Tongue (tissue), 3 donors: ENCODE measurements at places on chromosomes 6 and 20.

DNA sequence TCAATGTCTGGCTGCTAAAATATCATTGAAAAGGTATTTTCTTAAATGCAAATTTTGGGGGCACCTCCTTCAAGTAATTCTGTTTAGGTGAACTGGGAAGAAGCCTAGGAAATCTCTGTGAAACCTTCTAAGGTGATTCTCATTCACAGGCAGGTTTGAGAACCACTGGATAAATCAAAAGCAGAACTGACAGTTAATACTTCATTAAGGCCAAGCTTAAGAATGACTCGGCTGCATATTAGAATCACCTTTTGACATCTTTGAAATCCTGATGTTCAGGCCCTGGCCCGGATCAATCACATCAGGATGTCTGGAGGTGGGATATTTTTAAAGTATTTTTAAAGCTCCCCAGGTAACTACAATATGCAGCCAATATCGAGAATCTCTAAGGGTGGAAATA is 50.6 kb downstream of the FKBP1C start:
- DNase-seq = no peak

GRCh38 chr6:63352069-63352543 is 32.3 kb upstream of the LGSN start:
- DNase-seq = peak; percentile 26

GRCh38 chr6:170027647-170028043 is 263.2 kb downstream of the DLL1 start:
- no peak for DNase-seq

DNA sequence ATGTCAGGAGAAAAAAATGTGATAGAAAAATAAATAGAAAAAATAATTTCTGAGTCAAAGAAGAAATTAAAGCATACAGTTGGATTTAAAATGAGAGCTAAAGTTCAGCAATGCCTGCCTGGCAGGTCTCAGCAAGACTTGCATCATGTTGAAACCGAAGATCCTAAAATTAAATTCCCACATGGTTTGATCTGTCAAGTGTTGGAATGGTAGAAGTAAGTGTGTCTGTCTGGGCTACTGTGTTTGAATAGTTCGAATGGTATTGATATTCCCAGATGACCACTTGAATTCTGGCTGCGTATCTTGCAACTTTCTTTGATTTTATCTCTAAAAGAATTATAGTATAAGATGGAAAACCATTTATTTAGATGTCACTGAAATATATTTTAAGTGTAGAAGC is 1349.6 kb downstream of the EPHA7 start:
- DNase-seq = peak; percentile 18

DNA sequence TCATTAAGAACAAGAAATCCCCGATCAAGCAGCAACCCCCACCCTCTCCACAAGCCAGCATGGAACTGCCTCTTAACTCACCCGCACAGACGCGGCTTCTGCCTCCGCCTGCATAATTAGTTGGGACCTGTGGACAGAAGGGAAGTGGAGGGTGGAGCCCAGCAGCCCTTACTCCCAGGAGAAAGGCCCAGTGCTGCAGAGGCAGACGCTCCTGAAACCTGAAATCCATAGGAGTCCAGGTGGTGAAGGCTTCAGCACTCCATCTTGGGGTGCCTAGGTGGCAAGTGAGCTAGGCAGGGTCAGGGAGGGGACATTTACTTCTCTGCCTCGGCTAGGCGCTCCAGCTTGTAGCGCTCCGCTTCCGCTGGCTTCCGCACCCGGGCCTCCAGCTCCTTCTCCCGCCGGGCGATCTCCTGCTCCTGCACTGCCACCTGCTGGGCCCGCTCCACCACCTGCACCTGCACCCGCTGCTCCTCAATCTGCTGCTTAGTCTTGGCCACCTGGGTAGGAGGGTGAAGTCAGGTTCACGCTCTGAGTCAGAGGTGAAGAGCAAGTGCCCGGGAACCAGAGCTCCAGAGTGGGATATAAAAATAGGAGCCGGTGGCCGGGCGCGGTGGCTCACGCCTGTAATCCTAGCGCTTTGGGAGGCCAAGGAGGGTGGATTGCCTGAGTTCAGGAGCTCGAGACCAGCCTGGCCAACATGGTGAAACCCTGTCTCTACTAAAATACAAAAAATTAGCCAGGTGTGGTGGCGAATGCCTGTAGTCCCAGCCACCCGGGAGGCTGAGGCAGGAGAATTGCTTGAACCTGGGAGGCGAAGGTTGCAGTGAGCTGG is 10.7 kb downstream of the TUBB start:
- DNase-seq = peak; percentile 80

GRCh38 chr6:148528292-148528691 is 185.7 kb downstream of the SASH1 start:
- DNase-seq = no peak

DNA sequence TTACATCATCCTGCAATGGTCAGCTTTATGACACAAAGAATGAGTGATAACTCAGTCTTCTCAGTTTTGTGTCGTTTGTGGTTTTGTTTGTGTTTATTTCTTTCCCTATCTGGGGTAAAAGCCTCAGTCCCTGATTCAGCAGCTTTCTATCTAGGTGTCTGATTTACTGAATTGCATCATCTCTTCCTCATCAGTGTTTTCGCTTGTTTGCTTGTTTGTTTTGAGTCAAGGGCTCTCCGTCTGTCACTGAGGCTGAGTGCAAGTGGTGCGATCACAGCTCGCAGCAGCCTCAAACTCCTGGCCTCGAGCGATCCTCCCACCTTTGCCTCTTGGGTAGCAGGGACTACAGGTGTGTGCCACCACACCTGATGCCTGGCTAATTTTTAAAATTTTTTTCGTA is 548.9 kb downstream of the PRKN start:
- no peak for DNase-seq

- DNase-seq = no peak
Measured at GRCh38 chr20:41166201-41167117, 29.1 kb downstream of the PLCG1 start.

- no peak for DNase-seq
Measured at GRCh38 chr6:21855811-21856455, 262.4 kb downstream of the SOX4 start.

DNA sequence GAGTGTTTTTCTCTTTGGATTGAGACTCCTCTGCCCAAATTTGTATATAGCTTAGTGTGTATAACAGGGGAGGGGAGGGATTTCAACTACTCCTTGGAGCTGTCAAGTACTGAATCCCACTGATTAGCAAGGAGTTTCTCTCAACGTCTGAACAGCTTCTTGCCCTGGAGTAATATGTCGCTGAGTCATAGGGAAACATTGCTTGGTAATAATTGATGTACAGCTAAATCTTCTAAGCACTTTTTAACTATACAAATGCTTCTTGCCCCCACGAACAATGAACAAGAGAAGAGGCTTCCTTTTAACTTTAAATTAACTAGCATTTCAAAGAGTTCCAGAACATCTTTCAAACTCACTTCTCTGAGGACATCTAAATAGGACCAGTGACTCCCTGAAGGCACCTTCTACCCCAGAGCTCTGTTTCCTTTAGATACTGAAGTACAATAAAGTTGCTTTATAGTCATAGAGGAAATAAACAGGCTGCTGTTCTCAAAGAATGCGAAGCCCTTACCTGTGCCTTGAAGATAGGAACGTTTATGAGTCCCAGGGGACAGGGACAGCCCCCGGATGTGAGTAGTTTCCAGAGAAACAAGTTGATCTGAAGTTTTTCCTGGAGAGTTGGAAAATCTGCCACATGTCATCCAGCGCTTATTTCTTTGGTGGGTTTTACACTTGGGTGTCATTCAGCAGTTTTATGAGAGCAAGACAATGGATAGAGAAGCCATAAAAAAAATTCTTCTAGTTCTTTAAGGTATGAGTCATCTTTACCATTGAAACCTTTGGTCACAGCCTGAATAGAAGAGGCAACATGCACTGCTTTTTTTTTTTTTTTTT is 462.5 kb upstream of the BTBD3 start:
- DNase-seq = peak; percentile 34

DNA sequence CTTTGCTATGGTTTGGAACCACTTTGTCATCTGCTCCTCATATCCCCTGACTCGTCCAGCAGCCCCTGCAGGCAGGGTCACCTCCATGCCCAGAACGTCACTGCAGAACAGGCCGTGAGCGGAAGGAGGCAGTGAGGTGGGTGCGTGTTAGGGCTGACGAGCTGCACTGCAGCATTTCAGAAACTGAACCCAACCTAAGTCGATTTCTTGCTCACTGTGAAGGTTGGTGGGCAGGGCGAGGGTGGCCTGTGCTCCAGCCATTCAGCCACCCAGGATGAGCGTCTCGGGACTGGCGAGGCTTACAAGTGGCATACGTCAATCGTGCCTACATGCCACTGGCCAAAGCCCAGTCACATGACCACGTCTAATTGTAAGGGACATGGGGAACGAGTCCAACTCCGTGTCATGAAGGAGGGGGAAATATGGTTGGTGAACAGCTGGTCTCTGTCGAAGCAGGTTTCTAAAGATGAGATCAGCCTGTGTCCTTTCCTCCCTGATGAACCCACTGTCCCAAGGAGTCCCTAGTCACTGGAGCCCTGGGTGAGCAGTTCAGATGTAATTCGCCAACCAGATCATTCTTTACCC is 289.1 kb downstream of the TAF4 start:
- DNase-seq = peak; percentile 59

- DNase-seq = peak; percentile 57
Measured at GRCh38 chr6:155080881-155081845, 86.0 kb downstream of the TIAM2 start.

DNA sequence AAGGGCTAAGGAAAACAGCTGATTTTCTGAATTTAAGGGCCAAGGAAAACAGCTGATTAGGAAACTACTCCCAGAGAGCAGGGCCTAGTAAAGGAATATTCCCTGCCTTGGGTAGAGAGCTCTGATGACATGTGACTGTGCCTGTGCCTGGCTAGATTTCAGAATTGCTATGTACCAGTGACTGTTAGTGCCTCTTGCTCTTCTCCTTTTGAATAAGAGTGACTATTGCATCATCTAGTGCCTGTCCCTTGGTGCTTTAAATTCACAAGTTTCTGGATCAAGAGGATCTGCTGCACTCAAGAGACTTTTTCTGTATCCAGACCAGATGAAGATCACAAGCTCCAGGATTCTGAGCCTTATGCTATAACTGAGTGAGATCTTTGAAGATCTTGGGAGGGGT is 332.9 kb downstream of the KIF16B start:
- DNase-seq = no peak

- DNase-seq = no peak
Measured at GRCh38 chr20:13510837-13511488, 127.8 kb downstream of the TASP1 start.

GRCh38 chr20:36135821-36136220 is 18.7 kb upstream of the EPB41L1 start:
- DNase-seq = no peak

DNA sequence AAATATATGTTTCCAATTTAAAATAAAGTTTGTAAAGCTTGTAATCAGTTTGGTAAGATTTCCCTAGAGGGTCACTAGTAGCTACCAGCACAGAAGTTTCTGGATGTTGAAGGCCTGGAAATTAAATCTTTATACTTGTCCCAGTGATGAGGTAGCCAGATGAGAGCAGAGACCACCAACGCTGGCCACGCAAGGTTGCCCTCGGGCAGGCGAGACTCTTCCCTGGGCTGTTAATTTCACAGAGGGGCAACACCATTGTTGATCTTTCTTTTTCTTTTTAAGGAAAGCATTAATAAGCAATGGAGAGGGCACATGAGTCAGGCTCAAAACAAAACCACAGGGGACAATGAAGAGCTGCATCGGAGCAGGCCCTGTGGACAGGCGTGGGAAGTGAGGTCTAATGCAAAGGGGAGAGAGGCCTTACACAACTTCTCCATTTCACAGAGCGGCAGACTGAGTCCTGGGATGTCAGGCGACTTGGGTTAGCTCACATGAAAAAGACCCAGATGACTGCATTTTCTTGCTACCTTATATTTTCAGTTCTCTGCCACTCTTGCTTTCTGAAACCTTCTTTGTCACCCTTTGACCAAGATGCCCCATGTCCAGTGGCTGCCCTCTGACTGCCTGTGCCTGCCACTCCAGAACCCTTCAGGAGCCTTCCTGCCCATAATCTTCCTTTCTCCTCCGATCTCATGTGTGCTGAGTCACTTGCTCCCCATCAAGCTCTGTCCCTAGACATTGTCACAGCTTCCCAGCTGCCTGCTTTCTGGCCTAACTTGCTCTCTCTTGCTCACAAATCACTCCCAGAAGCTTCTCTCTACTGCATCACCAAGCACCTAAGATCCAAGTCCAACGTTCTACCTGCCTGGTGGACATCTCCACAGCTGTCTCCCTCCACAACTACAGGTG is 107.7 kb upstream of the CDYL start:
- no peak for DNase-seq
